ENCODE measurements at places on chromosomes 6 and 20.
A peak's percentile ranks its signal among the peaks of the same experiment; 100 is the strongest.

DNA sequence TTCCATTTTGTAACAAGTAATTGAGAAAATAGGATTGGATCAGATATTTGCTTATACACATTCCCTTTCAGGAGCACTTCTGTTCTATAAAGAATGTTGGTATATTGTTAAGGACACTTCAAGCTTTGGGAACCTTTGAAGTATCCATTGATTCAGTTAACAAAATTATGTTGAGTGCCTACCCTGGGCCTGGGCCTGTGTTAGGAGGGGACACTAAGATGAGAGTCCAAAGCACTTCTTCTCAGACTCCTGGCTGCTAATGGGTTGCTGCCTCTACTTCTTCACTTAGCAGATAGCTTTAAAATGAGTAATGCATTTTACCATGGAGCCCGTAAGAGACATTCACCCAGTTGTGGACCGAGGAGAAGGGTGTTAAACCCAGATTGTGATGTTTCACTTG, 40.3 kb downstream of the PTPN1 start:
- no peak for DNase-seq

DNA sequence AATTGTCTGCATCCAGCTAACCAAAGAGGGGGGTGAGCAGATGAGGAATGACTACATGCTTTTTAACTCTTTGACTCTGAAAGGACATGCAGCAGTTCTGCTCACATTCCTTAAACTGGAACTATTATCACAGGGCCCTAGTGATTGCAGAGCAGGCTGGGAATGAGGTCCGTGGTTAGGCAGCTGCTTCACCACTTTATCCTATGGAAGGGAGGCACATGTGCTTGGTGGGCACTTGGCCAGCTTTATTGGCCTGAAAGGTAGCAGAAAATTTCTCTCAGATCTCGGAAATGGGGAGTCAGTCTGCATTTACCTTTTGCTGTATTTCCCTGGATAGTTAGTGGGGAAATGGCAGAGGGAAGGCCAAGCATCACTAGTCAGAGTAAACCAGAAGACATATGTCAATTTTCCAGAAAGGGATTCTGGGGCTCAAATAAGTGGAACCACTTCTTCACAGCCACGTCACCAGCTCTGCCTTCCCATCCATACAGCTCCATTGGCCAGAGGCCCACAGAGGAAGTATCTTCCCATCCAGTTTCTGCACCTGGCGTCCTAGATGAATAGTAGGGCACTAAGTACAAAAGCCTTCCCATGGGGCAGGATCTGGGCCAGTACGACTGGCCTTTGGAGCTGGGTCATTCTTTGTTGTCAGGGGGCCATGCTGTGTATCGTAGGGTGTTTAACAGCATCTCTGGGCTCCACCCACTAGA, 444.8 kb downstream of the PTPRT start:
- no peak for DNase-seq

- no peak for DNase-seq
Measured at GRCh38 chr6:125346926-125347563, 45.3 kb upstream of the HDDC2 start.

- no peak for DNase-seq
Measured at GRCh38 chr6:5287966-5288297, 26.6 kb downstream of the FARS2 start.

- no peak for DNase-seq
Measured at GRCh38 chr20:34075647-34076046, 36.4 kb downstream of the EIF2S2 start.

- no peak for DNase-seq
Measured at GRCh38 chr6:34248198-34248726, 544 bp downstream of the SMIM29 start.

- peak; percentile 57 for DNase-seq
Measured at GRCh38 chr6:97049253-97050011, 124.9 kb downstream of the KLHL32 start.

- no peak for DNase-seq
Measured at GRCh38 chr20:4521170-4521968, 200.3 kb upstream of the PRND start.

GRCh38 chr6:163288915-163289314, 125.6 kb upstream of the QKI start:
- no peak for DNase-seq

- DNase-seq, result no peak
Measured at GRCh38 chr6:125421836-125422235, 120.1 kb upstream of the HDDC2 start.

DNA sequence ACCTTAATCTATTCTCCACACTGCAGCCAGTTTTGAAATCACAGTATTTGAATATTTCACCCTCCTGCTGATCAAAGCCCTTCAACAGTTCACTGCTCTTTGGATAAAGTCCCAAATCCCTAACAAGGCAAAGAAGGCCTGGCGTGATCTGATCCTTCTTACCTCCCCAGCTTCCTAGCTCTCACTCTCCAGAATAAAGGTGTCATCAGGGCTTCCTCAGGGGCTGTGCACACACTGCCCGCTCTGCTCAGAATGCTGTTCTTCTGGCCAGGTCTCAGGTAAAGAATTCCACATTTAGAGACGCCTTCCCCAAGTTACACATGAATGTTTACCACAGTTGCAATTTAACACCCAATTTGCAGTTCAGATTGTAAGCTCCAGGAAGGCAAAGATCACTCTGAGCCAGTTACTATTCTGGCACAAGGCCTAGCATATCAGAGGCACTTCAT, 58.9 kb upstream of the MCM9 start:
- DNase-seq, result no peak

All from hematopoietic multipotent progenitor cell (in vitro differentiated cells).